ENCODE measurements at places on chromosomes 7 and 10.
A peak's percentile ranks its signal among the peaks of the same experiment; 100 is the strongest.

DNA sequence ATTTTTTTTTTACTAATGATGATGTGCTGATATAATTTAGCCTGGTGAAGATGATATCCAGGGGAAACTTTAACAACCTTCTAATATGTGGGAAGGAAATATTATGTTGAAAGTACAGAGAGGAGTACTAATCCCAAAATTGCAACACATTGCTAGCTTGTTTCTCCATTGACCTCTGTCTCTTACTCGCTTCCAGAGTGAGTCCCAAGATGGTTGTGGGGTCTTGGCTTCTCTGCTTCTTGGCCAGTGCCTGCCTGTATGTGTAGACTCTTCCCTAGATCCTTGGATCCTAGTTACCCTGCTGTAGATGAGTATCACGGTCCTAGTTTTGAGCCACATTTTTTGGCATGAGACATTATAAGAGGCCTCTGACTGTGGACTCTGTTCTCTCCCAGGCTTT is 17.5 kb downstream of the BMPER start:
- DNase-seq, result no peak

- no peak for DNase-seq
Measured at GRCh38 chr10:49617121-49618020, 3.5 kb downstream of the CHAT start.

GRCh38 chr10:120586471-120586872 is 129.4 kb downstream of the PLPP4 start:
- peak; percentile 36 for DNase-seq

DNA sequence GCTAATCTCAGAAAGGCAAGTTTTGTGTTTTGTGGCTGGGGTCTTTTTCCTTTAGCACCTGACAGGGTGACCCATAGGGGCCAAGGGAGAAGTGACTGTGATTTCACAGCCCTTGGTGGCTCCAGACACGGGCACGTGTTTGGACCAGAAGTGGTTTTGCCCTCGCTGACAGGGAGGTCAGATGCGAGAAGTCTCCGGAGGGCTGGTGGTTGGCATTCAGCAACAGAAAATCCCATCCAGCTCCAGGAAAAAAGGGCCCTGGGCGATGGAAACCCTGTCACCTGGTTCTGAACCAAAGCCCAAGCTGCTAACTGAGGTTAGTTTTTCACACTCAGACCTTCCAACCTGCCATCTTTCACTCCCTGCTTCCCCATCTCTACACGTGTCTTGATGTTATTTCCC is 272.9 kb downstream of the TRIL start:
- no peak for DNase-seq

DNA sequence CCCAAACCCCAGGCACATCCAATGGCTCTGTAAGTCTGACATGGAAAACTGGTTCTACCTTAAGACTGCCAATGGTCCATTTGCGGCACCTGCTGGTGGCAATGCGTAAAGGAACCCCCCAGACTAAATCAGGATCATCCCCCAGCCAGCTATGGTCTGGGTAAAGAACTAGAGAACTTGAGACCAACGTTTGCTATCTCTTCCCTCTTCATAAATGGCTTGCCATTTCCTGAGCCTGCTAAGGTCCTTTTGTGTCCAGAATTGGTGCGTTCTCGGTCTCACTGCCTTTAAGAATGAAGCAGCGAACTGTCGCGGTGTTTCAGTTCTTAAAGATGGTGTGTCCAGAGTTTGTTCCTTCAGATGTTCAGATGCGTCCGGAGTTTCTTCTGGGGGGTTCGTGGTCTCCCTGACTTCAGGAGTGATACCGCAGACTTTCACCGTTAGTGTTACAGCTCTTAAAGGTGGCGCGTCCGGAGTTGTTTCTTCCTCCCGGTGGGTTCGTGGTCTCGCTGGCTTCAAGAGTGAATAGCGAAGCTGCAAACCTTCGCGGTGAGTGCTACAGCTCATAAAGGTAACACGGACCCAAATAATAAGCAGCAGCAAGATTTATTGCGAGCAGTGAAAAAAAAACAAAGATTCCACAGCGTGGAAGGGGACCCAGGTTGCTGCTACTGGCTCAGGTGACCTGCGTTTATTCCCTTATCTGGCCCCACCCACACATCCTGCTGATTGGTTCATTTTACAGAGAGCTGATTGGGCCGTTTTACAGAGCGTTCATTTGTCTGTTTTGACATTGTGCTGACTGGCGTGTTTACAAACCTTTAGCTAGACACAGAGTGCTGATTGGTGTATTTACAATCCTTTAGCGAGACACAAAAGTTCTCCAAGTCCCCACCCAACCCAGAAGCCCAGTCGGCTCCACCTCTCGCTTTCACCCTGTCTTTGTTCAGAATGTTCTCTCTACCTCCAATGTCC is 95.4 kb downstream of the ELMO1 start:
- no peak for DNase-seq

- no peak for DNase-seq
Measured at GRCh38 chr7:16271355-16271915, 149.9 kb downstream of the CRPPA start.

- peak; percentile 6 for DNase-seq
Measured at GRCh38 chr7:95059842-95060313, 152.5 kb downstream of the PPP1R9A start.

DNA sequence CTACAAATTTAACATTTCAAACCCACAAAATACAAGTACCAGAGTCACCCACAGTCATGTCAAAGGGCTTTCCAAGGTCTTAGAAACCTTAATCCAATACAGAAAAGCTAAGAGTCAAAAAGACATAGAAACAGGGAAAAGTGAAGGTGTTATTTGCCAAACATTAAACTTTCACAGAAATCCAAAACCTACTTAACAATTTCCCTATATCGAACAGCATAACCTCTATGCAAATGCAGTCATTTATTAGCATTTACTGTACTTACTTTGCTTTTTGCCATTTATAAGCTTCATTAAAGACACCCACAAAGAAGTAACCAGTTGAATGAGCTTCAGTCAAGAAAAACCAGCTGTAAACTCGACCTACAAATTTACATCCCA is 1.6 kb downstream of the PANK1 start:
- no peak for DNase-seq

DNA sequence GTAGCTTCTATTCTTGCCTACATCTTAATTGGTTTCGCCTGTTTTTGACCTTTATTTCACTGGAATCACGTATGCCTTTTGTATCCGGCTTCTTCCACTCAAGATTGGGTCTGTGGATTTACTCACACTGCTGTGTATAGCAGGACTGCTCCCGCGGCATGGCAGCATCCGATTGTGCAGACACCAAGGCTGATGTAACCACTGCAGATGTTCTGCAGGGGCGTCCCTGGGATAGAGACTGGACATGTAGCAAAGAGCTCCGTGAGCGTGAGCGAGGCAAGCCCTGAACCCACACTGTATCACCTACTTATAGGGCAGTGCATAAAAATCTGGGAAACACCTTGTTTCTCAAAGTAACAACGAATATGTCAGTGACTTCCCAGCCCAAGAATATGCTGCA is 11.4 kb upstream of the IDI2 start:
- no peak for DNase-seq

GRCh38 chr7:119197172-119197876 is 972.8 kb downstream of the ANKRD7 start:
- no peak for DNase-seq

DNA sequence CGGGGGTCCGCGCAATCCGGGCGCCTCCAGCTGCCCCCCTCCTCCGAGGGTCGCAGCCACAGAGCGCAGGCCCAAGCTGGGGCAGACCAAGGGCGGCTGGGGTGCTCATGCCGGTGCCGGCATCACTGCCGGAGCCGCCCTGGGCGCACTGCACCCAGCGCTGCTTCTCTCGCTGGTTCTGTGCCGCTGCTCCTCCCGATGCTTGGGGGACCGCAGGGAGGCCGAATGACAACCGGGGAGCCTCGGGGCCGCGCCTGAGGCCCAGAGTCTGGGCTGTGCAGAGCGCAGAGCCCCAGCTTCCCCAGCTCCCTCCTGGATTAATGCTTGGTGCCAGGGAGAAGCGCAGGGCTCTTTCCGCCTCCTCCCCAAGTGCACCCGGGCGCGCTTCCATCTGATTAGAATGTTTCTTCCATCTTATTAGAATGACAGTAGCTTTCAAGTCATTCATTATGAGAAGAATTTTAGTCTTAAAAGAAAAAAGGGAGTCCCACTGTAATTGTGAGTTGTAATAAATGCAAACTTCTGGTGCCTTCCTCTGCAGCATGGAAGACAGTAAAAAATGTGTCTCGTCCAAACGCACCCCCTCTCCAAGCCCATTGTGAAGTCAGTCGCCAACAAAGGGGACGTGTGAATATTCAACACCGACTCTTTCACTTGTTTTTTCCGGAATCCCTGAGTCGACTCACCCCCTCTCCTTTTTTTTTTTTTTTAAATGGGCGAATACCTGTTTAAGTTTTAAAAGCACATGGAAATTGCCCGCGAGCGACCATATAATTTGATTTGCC is 19.5 kb upstream of the PTF1A start:
- no peak for DNase-seq

GRCh38 chr7:1818575-1819258 is 148.6 kb downstream of the ELFN1 start:
- no peak for DNase-seq

DNA sequence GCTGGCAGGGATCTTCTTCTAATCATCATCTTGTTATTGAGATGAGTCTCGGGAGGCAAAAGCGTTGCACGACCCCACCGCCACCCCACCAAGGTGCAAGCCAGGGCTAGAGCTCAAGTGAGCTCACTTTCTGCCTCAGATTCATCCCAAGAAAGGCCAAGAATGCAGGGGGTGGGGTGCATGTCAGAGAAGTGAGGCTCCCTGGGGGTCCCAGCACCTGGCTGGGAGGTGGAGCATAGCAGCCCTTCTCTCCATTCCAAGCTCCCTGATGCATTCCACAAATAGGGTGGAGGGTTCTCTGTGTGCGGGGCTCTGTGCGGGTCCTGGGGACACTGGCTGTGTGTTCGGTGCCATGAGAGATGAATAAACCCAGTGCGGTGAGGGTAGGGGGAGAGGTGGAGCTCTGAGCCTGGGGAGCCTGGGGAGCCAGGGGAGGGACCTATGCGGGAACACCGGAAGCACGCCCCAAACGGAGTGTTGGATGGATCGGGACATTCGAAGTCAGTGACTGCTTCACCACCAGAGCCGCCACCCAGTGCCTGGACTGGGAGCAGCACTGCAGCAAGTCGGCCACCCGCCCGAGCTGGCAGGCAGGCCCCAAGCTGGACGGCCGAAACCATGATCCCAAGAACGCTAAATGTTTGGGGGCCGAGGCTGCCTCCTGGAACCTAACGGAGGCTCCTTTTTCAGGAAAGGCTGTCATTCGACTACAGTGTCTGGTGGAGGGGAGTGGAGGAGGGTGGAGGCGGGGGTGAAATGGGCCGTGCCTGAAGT is 17.9 kb upstream of the HMX3 start:
- no peak for DNase-seq

GRCh38 chr10:109474812-109475211 is 448.5 kb downstream of the XPNPEP1 start:
- no peak for DNase-seq

- DNase-seq, result no peak
Measured at GRCh38 chr7:6284461-6285360, 12.3 kb upstream of the CYTH3 start.

DNA sequence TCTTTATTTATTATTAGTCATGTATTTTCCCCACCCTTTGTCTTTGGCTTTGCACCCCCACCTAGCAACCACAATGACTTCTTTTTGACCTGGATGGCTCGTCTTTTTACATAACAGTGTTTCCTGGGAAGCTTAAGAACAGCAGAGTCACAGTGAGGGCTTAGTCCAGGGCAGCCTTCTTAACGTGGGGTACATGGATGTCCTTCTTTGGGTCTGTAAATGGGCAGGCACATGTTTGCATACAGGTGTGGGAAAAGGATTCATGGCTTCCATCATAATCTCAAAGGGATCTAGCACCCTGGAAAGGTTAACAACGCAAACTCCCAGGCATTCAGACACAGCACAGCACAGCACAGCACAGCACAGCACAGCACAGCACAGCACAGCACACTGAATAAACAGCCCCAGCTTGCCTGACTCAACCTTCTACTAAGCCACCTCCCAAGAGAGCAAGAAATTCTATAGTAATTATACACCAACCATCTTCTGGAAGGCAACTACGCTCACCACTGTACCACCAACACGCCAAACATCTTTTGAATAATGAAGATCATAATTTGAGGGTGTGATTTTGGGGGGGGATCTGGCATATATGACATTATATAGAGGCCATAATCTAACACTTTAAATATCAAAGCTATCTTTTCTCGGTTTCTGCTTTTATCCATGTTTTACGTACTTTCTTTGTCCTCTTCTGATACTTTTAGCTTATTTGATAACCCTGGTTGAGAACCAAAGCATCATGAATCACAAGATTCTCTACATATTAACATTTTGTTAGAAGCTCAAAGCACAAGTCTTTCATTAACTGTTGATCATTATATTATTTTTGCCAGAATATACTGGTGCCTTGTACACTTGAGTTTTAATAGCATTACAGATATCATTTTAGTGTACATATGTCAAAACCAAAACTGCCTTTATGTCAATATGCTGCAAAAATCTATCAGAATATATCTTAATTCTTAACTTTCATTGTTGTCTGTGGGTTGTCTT is 177.2 kb upstream of the KLF14 start:
- peak; percentile 81 for DNase-seq

- DNase-seq, result peak; percentile 7
Measured at GRCh38 chr7:88317422-88317821, 10.7 kb upstream of the STEAP4 start.

DNA sequence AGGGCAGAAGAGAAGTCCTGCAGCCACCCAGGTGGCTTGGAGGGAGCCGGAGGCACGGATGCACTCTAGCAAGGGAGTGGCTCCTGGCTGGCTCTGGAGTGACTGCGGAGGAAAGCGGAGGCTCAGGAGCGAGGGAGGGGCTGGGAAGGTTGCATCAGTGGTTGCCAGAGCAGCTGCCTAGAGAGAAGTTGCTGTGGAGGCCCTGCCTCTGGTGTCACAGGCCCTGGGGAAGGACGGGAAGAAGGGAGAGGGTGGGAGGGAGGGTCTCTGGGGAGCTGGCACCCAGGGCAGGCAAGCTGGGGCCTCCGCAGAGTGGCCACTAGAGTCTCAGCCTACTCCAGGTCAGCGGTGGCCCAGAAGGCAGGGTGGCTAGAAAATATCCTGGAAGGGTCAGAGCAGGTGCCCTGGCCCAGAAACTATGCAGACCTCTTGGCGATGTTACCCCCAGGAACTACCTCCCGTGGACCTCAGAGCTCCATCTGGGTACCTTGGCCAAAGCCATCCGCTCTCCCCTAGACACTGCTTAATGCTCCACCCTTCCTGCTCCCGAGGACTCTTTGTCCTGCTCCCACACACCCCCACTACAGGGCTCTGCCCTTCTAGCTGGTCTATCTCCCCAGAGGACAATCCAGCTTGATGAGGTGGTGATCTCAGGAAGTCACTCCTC is 164.3 kb downstream of the NRF1 start:
- DNase-seq, result no peak

- no peak for DNase-seq
Measured at GRCh38 chr10:25487266-25487665, 312.5 kb downstream of the GPR158 start.

- no peak for DNase-seq
Measured at GRCh38 chr7:101255796-101256195, 10.9 kb upstream of the FIS1 start.

- no peak for DNase-seq
Measured at GRCh38 chr7:88759230-88760135, at the start of gene ZNF804B. TSS of gene ZNF804B (plus strand) at chr7:88759700. CDS start at chr7:88759977, 277 bp downstream.

DNA sequence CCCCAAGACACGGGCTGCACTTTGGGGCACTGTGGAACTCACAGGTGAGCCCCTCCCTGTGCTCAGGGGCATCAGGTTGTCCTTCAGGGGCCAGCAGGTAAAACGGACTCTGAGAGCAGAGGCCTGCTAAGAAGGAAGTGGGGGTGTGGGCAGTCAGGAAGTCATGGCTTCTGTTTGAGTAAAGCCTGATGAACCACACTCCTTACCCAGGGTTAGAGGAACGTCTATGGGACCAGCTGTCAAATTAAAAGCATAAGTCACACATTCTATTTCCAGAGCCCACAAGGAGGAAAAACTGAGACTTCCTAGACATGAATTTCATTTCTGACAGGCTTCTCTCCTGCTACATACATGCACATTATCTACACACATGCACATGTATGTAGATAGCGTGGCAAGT is 616.4 kb downstream of the SDK1 start:
- DNase-seq, result no peak
